ENCODE measurements at places on chromosomes 1 and 21.

DNA sequence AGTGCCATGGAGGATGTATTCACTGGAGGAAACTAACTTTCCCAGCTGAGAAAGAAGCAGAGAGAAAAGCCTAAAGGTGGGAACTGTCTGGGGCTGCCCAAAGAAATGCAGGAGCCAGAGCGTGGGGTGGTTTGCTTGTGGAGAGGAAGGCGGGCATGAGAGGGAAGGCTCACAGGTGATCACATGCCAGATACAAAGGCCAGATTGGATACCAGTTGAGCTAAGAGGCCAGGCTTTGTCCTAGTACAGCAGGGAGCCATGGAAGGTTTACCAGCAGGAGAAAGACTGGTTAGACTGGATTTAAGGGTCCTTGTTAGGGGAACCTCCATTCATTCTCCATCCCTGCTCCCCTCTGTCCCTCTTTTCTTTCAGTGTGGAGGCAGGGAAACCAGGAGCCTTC lies 66.4 kb downstream of the BEND5 start:
- DNase-seq = no peak

DNA sequence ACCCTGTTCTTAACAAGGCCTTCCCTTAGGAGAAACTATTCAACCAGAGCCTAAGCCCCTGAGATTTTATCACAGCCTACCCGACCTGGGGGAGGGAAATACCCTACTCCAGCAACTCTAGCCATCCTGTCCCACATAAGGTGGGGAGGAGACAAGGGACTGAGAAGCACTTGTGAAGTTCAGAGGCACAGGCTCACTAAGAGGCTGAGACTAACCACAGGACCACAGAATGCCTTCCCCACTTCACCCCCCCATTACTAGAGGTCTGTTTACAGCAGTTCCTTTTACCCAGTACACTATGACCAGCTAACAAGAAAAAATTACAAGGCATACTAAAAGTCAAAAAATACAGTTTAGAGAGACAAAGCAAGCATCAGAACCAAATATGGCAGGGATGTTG lies 86.8 kb downstream of the TEX35 start:
- DNase-seq = no peak

DNA sequence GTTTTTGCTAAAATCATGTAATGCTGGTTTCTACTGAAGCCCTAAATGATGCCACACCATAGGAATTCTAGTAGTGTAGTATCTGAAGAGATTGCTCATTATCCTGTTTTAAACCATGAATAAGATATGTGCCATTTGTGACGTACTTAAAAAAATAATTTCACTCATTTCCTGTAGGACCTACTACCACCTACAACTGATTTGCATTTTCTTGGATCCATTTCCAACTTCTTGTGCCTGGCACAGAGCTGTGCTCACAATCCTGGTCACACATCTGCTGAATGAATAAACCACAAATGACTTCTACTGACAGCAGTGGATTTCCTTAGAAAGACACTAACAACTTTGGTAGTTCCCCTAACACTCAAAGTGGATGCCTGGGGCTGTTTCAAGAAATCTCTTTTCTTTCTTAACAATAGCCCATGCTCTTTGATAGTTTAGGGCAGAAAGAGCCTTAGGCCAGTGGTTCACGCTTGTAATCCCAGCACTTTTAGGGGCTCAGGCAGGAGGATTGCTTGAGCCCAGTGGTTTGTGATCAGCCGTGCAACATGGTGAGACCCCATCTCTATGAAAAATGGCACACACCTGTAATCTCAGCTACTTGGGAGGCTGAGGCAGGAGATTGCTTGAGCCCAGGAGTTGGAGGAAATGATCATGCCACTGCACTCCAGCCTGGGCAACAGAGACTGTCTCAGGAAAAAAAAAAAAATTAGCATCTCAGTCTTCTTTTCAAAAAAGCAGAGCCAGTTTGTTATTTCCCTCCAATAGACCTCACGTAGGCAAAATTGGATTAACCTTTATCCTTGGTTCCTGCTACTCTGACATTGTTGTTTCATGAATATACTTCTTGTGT lies 13.0 kb upstream of the BATF3 start:
- no peak for DNase-seq

DNA sequence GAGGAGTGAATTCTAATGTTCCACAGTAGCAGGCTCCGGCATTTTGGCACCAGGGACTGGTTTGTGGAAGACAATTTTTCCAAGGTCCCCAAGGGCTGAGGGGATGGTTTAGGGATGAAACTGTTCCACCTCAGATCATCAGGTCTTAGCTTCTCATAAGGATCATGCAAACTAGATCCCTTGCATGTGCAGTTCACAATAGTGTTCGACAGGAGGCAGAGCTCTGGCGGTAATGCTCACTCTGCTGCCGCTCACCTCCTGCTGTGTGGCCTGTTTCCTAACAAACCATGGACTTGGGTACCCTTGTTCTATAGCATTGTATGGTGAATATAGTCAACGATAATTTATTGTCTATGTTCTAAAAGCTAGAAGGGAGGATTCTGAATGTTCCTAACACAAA lies 16.6 kb downstream of the CRNN start:
- DNase-seq = no peak

DNA sequence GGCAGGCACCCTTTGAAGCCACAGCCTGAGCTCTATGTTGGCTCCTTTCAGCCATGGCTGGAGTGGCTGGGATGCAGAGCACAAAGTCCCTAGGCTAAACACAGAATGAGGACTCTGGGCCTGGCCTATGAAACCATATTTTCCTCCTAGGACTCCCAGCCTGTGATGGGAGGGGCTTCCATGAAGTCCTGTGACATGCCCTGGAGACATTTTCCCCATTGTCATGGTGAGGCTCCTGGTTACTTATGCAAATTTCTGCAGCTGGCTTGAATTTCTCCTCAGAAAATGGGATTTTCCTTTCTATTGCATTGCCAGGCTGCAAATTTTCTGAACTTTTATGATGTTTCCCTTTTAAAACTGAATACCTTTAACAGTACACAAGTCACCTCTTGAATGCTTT lies 61.3 kb downstream of the VCAM1 start:
- no peak for DNase-seq
